Activated CD8-positive, alpha-beta memory T cell treated with anti-CD3 and anti-CD28 coated beads for 4 hours (primary cell): ENCODE measurements at places on chromosomes 11 and 22.

- no peak for DNase-seq
Observed at GRCh38 chr11:117786135-117786870, 10.7 kb downstream of the DSCAML1 start.

DNA sequence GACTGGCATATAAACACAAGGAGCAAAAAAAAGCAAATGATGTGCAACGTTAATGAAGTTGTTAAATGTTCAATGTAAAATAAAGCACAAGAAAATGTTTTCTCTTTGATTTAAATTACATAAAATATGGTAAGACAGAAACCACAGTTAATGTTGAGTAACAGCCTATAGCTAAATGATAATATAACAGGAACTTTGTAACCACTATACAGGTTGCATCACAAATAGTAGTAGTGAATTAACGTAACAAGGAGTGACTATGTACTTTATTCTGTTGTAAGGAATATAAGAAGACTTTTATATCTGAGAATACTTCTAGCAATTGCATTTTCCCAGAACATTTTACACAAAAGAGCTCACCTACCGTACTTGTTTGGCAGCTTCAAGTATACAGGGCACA is 16.9 kb downstream of the SAAL1 start:
- DNase-seq: no peak

DNA sequence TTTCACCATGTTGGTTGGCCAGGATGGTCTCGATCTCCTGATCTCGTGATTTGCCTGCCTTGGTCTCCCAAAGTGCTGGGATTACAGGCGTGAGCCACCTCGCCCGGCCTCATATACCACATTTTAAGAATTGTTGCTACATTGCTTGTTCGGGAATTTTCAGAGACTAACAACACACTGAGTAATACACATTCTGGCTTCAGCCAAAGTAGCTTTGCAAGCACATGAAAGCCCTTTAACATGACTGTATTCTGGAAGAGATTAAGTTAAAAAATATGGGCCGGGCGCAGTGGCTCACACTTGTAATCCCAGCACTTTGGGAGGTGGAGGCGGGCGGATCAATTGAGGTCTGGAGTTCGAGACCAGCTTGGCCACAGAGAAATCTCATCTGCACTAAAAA is 15.0 kb downstream of the CRTAM start:
- DNase-seq: no peak

DNA sequence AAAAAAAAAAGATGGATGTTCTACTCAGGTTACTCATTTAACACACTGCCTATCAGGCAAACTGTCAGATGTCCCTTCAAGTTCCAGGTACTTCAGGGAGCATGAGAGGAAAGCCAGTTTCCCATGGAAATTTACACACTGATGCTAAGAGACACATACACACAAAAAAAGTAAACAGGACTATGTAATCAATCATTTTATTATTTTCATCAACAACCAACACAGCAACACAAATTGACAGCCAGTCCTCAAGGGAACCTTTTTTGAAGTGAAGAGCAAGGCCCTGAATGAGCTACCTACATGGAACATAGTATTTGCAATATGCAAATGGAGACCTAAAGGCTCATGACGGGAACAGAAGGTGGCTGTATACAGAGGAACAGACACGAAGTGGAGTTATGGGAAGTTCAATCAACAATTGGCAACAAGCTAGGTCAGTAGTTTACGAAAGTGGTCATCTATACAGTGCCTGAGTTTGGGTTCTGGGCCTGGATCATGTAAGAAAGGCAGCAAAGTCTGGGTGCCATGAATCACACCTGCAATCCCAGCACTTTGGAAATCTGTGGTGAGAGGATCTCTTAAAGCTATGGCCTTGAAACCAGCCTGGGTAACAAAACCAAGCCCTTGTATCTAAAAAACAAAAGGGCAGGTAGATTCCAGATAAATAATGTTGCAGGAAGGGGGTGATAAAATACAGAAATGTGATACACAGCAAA is 12.6 kb upstream of the WDR74 start:
- DNase-seq: no peak
